ENCODE measurements at places on chromosomes 2 and 18.

- DNase-seq: peak; percentile 61
These were observed 112.8 kb upstream of the EML6 start for GRCh38 chr2:54610700-54611099.

DNA sequence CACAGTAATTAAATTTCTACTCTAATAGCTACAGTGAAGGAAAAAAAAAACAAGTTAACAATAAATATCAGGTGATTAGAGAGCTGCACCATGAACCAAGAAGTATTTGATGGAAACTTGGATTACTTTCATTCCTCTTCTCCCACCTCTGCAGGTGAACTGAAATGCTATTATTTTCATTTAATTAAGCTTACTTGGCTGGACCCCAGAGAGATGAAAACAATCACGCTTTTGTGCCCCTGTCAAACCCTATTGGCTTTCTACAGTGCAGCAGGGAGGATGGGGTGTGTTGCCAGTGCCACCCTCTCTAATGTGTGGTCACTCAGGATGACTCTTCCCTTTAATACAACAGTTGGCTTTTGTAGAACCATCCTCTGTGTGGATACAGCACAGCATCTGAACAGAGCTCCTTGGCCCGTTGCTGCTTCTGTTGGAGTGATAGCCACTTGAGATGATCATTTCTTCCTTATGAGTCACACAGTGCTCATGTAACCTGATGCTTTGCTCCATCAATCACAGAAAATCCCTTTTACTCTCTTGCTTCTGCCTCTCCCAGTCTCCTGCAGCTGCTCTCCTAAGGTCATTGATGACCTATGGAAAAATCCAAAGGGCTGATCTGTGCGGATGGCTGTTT, 5.5 kb upstream of the ARL4C start:
- DNase-seq: peak; percentile 81

- DNase-seq: peak; percentile 62
These were observed 131.2 kb downstream of the THADA start for GRCh38 chr2:43464590-43464989.

DNA sequence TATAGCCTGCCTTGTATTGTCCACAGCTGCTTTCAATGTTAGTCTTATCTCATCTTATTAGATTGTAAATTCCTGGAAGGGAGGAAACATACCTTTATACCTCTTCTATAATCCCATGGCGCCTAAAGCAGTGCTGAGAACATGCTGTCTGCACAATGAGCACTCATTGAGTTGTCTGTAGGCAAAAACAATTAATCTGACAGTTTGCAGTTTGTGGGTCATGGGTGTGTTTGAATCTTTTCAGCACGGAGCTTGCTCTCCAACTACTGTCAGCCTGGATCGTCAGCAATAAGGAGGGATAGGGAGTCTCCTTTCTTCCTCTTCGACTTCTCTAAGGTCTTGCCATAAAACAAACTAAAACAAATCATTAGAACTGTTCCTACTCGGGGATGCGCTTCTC, 26.5 kb upstream of the GREB1L start:
- DNase-seq: no peak

DNA sequence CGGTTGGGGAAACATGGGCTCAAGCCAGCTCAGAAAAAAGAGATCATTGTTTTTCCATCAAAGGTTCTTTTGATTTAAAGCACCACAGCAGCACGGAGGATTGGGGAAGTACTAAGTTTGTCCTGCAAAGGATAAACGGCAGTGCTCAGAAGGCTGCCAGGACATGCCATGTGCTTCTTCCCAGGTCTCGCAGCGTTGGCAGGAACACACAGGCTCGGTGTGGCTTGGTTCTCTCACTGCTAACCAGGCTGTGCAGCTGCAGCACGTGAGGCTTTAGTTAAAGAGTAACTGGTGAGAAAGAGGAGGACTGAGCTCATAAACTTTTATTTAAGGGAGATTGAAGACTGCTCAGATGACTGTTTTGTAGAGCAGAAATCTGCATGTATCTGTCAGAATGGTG, 264.3 kb downstream of the TSN start:
- DNase-seq: no peak

DNA sequence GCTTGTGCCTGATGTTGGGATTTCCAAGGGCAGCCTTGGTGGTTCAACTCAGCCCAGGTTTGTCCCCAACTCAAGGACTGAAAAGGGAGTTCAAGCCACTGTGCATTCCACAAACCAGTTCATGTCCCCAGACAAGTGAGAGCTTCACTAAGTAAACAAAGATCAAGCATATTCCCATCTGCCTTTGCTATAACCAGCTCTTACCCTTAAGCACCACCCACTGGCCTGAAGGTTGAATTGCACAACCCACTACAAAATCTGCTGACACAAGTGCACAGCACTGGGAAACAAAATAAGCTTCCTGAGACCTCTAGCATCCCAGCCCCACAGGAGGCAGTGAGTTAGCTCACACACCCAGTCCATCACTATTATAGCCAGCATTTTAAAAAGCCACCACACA, 516.7 kb downstream of the NR4A2 start:
- no peak for DNase-seq

GRCh38 chr2:173441222-173441621, 86.5 kb downstream of the CDCA7 start:
- DNase-seq: peak; percentile 54

DNA sequence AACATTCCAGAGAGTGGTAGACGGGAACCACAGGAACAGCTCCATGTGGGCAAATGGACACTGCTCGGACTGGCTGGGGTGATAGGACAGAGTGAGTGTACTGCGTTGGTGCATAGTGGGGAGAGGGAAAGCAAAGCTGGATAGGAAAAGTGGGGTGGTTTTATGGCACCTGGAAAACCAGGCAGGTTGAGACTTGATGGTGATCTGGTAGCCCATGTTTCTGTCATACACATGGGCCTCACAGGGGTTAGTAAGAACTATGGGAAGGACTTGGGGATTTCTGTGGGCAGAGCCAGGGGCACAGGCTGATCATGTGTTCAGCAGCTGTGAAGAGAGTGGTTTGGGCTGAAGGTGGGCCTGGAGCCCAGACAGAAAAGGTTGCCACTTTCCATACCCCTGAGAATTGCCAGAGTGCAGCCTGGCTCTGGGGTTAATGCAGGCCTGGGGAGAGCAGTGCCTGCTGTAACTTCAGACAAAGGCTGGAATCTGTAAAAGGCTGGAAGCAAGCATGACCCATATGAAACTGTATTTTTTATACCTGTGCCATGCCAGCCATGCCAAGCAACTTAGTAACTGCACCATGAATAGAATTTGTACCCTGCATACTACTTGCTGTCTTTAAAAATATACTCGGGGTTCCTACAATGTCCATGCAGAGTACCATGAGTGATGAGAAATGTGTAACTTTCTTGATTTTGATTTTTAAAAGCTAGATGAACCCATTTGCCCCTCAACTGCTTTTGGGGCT, 41.9 kb downstream of the RPIA start:
- no peak for DNase-seq

DNA sequence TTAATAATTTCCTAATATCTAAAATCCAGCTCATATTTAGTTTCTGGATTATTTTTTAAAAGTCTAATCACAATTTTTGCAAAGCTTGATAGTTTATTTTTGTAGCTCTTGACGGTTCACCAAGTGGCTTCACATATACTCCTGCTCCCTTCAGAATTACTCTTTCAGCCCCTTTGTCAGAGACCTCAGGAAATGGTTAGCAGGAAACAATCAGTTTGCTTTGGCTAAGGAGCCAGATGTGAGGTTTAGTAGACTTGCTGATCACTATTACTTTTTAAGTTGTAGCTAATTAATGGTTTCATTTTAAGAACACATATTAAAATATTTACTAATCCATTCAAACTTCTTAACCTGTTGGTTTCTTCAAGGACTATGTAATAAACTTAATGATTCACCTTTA, 2.3 kb downstream of the RBBP8 start:
- no peak for DNase-seq

DNA sequence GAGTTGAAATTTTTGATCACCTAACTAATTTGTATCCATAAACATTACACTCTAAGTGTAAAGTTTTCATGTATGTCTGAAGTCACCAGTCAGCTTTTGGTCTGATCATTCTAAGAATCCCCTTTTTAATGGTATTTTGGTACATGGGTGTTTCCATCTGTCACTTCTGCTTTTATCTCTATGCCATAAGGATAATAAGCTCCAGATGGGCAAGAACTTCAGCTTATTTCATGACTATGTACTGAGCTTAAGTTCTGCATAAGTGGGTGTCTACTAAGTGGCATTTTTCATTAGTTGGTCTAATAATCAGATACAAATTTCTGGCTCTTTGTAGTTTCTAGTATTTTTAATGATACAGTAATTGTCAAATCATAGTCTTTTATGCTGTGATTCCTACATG, 20.4 kb downstream of the UBXN4 start:
- DNase-seq: no peak

DNA sequence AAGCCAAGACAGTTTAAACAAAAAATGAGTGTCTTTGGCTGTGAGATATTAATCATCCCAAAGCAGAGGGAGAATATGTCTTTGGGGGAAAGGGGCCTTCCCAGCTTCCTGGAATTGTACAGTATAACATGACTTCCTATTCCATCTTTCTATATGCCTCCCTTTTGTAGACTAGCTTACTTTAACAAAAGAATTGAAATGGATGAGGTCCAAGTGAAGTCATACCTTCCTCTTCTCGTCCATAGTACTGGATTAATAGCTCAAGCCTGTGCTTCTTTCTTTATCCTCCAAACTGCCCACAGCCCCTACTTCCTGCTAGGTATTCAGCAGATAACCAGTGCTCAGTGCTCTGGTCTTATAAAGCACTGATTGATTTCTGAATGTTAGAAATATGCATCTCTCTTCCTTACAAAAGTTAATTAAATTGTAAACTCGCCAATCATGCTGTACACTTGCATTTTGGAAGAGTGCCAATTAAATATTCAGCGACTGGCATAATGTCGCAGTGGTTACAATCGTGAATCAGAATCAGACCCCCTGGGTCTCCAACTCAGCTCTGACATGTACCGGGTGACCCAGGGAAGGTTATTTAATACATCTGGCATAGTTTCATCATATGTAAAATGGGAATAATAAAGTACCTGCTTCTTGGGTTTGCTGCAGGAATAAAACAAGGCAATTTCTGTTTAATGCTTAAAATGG, 325.1 kb downstream of the RND3 start:
- no peak for DNase-seq

- DNase-seq: peak; percentile 46
These were observed 362.5 kb upstream of the TNP1 start for GRCh38 chr2:217222309-217222910.

All from fibroblast of skin of scalp (primary cell).